NCI-H1417 (cell line): ENCODE measurements at places on chromosomes 16 and 17.
A peak's percentile ranks its signal among the peaks of the same experiment; 100 is the strongest.

- DNase-seq, result no peak
Measured at GRCh38 chr16:70157105-70157476, 16.5 kb upstream of the CLEC18C start.

GRCh38 chr16:15440852-15441251 is 6.5 kb downstream of the BMERB1 start:
- no peak for DNase-seq

- DNase-seq, result peak; percentile 47
Measured at GRCh38 chr16:83215406-83216001, 588.7 kb downstream of the CDH13 start.

GRCh38 chr16:88373211-88373610 is 9.5 kb upstream of the ZNF469 start:
- DNase-seq, result no peak

- no peak for DNase-seq
Measured at GRCh38 chr17:76626442-76626841, 17.1 kb downstream of the ST6GALNAC1 start.

DNA sequence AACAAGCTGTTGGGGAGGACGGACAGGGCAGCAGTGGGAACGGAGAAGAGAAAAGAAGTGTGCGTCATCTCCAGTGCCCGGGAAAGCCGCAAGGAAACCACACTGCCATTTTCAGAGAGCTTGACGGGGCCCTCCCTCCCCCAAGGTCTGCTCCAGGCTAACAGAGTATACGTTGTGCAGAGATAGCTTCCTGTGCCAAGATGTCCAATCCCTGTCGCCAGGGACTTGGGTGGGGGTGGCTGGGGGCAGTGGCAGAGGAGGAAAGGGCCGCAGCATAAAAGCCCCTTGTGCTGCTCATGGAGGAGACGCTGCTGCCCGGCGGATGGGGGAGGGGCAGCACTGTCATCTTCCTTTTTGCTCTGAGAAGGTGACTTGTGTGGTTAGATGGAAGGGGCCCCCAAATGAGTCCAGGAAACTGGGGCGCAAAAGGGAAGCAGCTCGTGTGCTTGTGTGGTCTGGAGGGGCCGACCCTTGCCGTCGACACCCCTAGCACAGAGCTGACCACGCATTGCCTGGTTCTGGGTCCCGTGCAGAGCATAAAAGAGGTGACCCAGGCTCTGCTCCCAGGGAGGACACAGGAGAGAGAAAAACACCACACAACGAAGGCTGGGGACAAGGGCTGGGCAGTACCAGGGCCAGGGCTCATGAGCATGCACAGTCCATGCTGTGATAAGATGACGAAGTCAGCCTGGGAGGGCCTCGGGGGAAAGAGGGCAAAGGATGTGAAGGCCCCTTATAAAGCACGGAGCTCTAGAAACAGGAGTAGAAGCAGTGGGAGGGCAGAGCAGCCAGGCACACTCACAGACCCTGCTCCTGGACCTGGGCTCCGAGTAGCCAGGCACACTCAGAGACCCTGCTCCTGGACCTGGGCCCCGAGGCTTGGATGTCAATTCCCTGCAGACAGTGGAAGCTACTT is 372.7 kb downstream of the SLC39A11 start:
- DNase-seq, result no peak

DNA sequence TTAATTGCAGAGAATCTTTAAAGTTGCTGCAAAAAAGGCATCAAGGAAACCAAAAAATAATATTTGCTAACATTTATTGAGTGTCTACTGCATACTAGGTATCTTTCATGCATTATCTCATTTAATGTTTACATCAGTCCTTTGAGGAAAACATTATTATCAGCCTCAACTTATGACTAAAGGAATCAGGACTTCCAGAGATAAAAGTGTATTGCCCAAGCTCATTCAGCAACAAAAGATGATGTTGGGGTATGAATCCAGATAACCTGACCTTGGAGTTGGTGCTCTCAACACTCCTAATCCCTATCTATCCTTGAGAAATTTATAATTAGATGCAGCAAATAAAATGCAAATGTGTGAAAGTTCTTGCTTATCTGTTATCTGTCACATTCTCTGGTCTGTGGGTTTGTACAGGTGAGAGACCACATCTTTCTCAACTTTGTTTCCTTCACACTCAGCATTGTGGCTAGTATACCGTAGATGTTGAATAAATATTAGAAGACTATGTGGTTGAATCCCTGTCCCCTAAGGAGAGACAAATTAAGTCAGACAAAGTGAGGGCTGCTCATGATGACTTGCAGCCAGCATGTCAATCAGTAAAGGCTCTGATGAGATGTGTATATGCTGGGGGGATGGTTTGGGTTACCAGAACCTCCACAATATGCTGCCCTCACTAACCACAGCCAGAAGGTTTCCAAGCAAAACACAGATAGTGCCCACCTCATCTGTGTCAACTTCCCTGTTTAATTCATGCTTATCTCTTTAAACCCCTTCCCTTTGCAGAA is 82.6 kb downstream of the NOG start:
- DNase-seq, result no peak

GRCh38 chr16:51242296-51242994 is 91.4 kb upstream of the SALL1 start:
- no peak for DNase-seq

GRCh38 chr16:53071748-53072301 is 17.0 kb downstream of the CHD9 start:
- DNase-seq, result peak; percentile 18

DNA sequence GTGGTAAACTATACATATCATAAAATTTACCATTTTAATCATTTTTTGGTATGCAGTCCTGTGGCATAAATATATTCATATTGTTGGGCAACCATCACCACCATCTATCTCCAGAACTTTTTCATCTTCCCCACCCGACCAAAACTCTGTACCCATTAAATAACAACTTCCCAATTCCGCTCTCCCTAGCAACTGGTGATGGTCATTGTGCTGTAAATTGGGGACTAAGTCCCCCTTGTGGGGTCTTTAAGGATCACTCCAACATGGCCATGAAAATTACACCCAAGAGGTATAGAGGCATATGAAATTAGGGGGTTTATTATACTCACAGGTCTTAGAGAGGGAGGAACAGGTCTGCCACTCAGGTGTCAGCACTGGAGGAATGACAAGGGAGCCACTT is 57.4 kb upstream of the NKD1 start:
- DNase-seq, result no peak

DNA sequence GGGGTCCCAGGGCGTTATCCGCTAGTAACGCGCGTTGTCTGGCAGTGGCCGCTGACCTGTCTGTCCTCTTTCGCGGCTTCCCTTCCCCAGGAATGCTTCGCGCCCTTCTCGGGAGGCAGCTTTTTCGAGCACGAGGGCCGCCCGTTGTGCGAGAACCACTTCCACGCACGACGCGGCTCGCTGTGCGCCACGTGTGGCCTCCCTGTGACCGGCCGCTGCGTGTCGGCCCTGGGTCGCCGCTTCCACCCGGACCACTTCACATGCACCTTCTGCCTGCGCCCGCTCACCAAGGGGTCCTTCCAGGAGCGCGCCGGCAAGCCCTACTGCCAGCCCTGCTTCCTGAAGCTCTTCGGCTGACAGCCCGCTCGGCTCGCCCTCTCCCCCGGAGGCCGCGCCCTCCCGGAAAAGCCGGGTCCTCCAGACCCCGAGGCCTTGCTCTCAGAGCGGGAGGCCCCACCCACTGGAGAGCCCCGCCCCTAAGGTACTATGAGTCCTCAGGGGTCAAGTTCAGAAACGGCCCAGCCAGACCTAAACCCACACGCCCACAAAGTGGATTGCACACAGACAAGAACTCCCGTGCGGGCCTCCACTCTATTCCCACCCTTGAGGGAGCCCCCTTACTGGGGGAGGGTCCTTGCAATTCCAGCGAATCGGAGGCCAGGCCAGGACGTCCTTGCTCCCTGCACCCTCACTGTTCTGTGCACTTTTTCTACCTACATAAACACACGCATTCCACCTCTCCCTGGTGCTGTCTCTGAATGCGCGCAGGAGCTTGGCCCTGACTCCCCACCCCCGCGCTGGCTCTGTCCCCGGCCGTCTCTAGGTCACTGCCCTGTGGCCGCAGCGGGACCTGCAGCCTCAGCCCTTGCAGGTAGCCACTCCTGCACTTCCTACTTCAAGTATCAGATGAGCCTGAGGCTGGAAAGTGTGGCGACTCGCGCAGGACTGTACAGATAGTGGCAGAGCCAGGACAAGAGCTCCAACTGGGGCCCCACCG is 5.4 kb upstream of the SLC5A2 start:
- no peak for DNase-seq

DNA sequence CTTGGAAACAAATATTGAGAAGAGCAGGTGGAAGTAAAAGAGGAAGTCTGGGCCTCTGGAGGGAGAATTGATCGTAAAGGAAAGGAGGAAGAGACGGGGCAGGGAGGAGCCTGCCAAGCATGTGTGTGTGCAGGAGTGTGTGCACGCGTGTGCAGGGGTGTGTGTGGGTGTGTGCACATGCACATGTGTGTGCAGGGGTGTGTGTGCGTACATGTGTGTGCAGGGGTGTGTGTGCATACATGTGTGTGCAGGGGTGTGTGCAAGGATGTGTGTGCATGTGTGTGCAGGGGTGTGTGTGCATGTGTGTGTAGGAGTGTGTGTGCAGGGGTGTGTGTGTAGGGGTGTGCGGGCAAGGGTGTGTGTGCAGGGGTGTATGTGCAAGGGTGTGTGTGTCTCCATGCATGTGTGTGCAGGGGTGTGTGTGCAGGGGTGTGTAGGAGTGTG is 10.0 kb downstream of the CEP295NL start:
- no peak for DNase-seq

DNA sequence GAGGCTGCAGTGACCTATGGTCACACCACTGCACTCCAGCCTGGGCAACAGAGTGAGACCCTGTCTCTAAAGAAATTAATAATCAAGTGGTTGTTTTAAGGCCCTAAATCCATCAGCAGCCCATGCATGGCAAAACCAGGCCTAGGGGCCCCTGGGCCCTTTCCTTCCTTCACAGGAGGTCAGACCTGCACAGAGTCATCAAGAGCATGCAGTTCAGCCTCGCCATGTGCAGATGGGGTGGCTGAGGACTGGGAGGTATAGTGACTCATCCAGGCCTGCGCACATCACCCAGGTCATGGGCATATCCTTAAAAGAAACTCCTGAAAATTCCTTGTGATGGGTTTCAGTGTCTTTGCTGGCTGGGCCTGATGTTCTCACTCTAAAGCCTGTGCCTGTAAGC is 72.4 kb upstream of the AMZ2 start:
- DNase-seq, result no peak

DNA sequence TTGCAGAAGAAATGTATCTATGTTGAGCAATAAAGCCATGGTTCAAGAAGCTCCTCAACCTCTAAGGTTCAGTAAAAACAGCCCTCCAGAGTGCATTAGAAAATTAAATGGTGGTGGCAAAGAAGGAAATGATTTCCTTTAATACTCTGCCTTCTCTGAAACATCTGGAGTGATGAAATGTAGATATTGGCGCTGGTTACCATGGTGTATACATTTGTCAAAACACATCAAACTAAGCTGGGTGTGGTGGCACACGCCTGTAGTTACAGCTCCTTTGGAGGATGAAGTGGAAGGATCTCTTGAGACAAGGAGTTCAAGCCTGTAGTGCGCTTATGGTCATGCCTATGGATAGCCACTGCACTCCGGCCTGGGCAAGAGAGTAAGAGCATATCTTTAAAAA is 6.0 kb downstream of the CAPNS2 start:
- DNase-seq, result no peak

DNA sequence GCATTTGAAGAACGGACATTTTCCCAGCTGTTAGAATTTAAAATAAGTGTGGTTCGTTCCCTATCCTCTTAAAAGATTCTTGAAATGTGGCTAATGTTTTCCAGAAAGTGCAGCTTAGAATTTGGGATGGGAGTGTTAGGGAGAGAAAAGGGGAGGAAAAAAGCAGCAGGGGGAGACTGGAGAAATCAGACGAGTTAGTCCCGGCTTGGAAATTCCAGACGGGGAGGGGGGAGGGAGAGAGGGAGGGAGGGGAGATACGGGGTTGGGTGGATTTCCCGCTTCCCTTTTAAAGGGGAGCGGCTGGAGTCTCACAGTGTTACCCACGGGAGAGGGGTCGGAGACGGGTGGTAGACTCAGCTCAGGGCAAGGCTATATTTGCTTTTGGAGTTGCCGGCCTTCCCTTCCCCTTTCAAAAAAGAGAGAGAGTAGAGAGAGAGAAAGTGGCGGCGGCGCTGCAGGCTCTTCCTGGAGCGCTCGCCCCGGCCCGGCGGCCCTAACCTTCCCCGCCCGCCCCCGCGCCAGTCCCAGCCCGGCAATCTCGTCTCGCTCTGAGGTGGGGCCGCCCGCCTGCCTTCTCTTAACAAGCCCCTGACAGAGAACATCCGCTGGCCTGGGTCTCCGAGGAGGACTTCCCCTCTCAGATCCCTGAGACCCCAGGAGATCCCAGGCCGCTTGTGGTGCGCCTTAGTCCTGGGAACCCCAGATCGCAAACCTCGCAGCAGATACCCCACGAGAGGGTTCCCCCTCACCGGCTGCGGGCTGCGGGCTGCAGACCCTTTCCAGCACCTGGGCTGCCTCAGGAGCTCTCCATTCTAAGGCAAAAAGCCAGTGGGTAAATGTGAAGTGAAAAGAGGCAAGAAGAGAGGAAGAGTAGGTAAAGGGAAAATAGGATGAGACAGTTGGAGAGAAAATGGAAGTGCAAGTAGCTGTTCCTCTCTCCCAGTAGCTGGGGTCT is 6.6 kb downstream of the IGF2BP1 start:
- peak; percentile 43 for DNase-seq

GRCh38 chr16:13313351-13313750 is 412.0 kb downstream of the SHISA9 start:
- DNase-seq, result no peak

GRCh38 chr16:9169094-9169493 is 77.7 kb downstream of the HAPSTR1 start:
- no peak for DNase-seq

DNA sequence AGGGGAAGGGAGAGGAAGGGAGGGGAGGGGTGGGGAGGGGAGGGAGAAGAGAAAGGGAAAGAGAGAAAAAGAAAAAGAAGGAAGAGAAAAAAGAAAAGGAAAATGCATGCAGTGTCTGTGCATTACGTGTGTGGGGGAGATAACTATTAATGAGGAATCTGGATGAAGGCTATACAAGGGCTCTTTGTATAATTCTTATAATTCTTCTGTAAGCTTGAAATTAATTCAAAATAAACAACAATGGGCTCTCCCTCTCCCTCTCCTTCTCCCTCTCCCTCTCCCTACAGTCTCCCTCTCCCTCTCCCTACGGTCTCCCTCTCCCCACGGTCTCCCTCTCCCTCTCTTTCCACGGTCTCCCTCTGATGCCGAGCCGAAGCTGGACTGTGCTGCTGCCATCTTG is 143.4 kb downstream of the VPS53 start:
- no peak for DNase-seq

- no peak for DNase-seq
Measured at GRCh38 chr17:79948406-79948944, 87.2 kb downstream of the TBC1D16 start.

DNA sequence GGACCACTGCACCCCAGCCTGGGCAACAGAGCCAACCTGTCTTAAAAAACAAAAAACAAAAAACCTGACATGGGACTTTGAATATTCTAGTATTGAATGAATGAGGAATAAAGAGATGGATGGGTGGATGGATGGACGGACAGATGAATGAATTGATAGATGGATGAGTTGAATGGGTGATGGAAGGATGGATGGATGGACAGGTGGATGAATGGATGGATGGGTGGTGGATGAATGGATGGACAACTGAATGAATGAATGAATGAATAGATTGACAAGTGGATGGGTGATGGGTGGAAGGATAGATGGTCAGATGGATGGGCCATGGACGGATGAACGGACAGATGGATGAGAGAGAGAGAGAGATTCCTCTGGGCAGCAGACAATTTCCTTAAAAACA is 22.8 kb upstream of the CEP20 start:
- DNase-seq, result no peak
